ENCODE measurements at places on chromosomes 3 and 15. TPM values are rescaled to one million over a fixed set of nuclear protein-coding genes. Genes with fewer than 3 reads are reported as not detected.

The KCNMB3 gene
- 2.9 TPM for total RNA-seq

The NR1I2 gene
- not detected for total RNA-seq

The TIMP4 gene
- 0.26 TPM for total RNA-seq

The TCTA gene
- total RNA-seq, result 25.5 TPM

The CPEB1 gene
- 0.17 TPM for total RNA-seq

All from dermis lymphatic vessel endothelial cell (primary cell).